Activated CD8-positive, alpha-beta memory T cell treated with anti-CD3 and anti-CD28 coated beads for 4 hours (primary cell): ENCODE measurements at places on chromosomes 3 and 15.

DNA sequence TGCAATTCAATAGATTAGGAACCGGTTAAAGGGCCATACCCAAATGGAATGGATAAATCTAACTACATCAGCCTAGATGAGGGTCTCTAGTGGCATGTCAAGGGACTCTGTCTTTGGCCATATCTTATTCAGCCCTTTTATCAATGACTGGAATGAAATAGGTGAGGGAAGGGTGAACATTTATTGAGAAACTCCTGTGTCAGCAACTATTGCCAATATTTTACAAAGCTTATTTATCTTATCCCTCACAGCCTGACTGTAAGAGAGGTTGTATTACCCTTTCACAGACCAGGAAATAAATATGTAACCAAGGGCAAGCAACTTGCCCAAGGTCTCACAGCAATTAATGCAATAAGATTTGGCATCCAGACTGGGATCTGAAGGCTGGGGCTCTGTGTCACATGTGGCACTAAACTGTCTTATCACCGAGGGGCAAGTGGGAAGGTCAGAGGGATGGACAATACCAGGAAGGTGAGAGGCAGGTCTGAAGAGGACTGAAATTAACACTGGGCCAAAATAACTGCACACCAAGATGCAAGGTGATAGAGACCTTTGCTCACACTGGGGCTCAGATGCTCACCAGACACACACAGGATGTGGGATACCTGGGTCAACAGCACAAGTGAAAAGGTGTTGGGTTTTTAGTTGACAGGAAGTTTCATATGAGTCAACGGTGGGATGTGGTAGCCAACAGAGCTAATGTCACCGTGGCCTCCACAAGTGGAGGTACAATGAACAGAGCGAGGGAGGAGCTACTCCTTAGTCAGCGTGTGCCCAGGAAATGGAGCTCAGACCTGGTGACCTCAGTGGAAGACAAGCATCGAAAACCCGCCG, 261.3 kb downstream of the RPLP1 start:
- peak; percentile 66 for DNase-seq

- no peak for DNase-seq
Observed at GRCh38 chr3:15708882-15709677, 88.7 kb downstream of the ANKRD28 start.

DNA sequence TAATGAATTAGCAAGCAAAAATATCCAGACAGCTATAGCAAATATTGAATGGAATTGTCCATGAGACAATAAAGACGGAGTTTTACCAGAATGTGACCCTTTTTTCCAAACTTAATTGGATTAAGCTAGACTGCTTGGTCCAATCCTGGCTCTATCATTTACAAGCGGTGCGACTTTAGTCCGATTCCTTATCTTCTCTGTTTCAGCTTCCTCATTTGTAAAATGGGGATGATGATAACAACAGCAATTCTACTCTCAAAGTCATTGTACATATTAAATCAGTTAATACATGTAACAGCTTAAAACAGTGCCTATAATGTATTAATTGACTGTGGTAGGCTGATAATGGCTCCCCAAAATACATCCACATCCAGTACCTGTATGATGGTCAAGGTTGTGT, 62.1 kb upstream of the CRBN start:
- no peak for DNase-seq

DNA sequence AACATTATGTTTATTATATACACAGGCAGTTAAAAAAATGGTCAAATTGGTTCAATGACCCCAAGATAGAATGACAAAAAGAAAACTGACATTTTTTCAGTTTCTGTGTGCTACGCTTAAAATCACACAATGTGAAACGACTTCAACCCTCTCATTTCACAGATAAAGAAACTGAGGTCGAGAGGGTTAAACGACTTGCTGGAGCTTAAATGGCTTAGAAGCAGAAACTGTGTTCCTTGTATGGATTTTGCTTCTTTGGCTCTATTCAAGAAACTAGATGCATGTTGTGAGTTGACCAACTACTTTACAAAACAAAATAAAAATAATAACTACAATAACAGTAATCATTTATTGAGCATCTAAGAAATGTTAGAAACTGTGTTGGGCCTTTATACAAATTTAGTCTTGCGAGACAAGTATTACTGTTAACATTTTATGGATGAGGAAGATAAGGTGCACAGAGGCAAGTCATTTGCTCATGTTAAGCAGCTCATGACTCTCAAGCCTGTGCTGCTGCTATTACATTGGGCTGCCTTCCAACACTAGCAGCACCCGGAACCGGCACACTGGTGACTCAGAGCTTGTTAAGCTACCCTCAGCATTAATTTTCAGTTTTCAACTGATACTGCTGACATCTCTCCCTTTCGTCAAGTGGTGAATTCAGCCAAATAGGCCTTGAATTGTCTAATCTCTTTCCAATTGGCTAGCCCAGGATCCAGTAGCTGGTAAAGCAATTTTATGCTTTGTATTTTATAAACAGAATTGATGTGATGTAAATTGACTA, 487.6 kb downstream of the NAALADL2 start:
- DNase-seq = no peak

DNA sequence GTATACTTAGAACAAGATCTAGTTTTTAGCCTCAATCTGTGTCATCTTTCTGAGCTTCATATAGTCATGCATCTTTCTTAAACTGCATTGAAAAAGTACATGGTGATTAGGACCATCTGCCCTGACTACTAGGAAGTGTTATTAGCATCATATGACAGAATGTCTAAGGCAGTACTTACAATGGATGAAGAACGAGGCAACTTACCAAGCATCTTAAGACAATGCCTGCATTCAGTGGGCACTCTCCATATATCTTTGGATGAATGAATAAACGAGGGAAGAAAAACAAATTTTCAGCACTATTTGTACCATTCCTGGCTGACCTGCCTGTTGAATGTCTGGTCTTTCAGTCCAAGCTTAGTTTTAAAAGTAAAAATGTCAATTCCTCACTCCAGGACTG, 185.4 kb upstream of the EPHA3 start:
- DNase-seq = no peak

GRCh38 chr3:57752307-57752706, 3.8 kb upstream of the SLMAP start:
- DNase-seq = no peak

DNA sequence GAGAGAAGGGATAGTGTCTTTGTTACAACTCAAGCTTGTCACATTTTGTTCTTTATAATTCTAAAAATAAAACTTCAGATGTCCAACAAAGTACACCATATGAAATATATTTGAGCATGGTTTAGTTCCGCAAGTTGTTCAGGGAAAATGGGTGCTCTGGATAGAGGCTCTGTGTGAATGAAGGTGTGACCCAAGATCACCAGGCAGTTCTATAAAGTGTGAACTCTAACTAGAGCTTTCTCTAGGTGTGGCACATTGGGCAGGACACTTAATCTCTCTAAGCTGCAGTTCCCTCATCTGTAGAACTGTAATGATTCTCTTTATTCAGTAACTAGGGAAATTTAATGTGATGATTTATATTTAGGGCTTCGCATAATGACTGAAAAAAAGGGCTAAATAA, 139.3 kb downstream of the BCHE start:
- no peak for DNase-seq

DNA sequence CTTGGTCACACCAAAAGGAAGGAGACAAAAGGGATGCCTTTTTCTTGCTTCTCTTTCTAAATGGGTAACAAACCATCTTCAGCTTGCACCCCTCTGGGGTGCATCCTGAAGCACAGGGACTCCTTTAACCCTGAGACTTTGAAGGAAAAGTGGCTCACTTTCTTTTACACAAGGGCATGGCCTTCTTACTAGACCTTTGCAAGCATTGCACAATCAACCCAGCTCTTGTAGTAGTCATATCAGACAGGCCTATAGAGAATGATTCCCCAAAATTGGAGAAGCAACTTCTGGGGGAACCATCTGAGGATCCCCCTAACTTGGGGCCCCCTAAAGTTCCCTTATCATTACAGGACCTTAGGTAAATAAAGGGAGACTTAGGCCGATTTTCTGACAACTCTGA, 56.1 kb upstream of the GK5 start:
- no peak for DNase-seq

DNA sequence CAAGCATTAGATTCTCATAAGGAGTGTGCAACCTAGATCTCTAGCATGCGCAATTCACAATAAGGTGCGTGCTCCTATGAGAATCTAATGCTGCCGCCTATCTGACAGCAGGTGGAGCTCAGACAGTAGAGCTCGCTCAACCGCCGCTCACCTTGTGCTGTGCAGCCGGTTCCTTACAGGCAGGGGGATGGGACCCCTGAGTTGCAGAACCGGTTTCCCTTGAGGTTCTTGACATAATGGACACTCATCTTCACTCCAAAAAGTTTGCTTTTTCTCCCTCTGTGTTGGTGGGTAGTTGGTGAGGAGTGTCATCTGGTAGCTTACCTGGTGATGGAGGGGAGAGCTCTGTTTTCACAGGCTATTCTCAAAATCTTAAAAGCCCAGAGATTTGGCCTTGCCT, 324.0 kb upstream of the TBL1XR1 start:
- no peak for DNase-seq

GRCh38 chr3:130682131-130682530, 64.5 kb downstream of the PIK3R4 start:
- DNase-seq = no peak

DNA sequence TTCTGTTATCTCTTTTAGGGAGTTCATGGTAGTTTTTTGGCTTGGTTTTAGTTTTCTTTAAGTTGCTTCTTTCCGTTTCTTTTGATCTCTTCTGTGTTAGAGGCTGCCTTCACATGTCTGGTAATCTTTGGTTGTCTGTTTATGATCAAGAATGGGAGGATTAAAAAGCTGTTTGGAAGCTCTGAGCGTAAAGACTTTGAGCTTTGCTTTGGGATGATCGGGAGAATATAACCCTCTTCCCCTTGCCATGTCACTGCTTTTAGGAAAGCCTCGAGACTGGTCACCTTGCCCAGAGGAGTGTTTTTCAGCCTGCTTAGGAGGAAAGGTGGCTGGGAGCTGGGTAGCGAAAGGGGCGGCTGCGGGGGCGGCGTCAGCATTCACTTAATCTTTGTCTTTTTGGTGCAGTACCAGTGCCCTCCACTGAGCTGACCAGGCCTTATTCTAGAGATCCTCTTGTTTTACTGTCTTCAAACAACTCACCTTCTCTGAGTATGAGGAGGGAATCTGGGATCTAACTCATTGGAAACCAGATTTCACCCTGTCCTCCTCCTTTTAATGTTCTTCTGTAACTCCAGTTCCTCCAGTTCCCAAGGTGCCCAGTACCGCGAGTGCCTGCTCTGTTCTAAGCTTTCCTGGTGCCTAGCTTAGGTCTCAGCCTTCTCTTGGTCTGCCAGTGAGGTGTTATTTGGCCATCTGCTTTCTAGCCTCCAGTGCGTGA, 15.5 kb downstream of the TATDN2 start:
- peak; percentile 36 for DNase-seq

DNA sequence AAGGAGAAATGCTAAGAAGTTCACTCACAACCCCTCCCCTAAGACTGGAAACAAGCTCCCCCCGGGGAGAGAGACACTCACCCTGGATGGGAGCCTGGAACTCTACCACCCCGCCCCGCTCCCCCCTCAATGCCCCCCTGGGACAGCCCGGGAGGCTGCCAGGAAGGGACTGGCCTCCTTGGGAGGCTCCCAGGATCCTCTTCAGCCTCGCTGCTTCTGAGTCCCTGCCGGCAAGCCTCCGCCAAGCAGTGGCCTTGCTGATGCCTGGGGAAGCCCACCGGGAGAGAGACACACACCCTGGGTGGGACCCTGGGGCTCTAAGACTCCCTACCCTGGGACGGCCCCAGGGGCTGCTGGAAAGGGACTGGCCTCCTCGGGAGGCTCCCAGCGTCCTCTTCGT, 33.4 kb downstream of the CPEB1 start:
- DNase-seq = no peak

GRCh38 chr3:115831864-115832263, 208.6 kb downstream of the GAP43 start:
- DNase-seq = no peak

DNA sequence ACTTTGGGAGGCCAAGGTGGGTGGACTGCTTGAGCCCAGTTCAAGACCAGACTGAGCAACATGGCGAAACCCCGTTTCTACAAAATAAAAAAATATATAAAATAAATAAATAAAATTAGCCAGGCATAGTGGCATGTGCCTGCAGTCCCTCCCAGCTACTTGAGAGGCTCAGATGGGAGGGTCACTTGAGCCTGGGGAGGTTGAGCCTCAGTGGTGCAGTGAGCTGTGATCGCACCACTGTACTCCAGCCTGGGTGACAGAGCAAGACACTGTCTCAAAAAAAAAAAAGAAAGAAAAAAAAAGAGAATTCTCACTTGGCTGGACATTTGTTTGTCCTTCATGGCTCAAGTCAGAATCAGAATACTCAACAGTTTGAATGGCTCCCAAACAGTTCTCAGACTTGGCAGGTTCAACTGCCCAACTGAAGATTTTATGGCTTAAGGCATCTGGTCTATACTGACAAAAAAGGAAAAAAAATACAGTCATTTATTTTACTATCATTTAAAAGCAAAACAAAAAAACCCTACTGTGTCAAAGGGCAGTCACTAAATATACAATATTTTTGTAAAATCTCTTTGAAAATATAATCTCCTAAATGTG, 106.6 kb downstream of the FBXL22 start:
- no peak for DNase-seq

- DNase-seq = no peak
Observed at GRCh38 chr3:178680037-178680436, 143.8 kb downstream of the KCNMB2 start.

- DNase-seq = no peak
Observed at GRCh38 chr3:128285967-128286321, 132.7 kb downstream of the EEFSEC start.

- no peak for DNase-seq
Observed at GRCh38 chr15:61840090-61840489, 220.2 kb downstream of the VPS13C start.

GRCh38 chr3:52190294-52191074, 7.5 kb upstream of the ALAS1 start:
- no peak for DNase-seq

DNA sequence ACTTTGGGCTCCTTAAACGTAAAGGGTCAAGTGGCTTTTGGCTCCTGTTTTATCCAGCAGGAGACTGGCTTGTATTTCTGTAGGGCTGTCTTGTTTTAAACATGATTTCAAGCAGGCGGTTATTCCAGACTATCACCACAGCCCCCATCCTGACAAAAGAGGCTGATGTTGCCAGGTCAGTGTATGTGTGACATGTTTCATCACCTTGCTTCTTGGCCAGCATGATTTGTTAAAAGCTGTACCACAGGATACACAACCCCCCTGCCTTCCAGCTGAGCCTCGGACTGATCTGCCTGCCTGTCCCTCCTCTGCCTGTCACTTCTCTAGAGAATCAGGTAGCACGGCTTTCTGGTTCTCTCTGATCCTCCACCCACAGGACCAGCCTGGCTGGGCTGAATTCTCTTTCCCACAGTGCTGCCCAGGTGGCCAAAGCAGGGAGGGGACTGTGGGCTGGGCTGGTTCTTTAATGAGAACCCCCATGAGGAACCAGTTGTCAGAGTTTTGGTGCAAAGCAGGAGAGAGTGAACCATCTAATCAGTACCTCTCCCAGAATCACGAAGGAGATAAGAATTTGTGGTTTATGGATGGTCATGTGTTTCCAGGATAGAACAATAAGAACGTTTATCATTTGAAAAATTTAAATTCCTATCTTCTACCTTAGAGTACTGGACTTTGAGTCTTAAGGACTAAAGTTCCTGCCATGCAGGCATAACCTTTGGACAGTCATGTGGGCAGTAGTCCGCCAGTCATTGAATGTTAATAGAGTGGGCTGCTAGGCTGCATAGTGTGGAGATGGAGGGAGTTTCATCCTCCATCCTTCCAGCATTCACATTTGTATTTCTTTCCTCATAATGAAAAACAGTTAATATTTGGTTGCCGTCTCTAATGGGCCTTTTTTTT, 8.8 kb downstream of the ABHD6 start:
- DNase-seq = no peak
